Ureter (tissue), 1 donor: ENCODE measurements at places on chromosomes 1 and 21. TPM values are rescaled to one million over a fixed set of nuclear protein-coding genes. Genes with fewer than 3 reads are reported as not detected.

DNA sequence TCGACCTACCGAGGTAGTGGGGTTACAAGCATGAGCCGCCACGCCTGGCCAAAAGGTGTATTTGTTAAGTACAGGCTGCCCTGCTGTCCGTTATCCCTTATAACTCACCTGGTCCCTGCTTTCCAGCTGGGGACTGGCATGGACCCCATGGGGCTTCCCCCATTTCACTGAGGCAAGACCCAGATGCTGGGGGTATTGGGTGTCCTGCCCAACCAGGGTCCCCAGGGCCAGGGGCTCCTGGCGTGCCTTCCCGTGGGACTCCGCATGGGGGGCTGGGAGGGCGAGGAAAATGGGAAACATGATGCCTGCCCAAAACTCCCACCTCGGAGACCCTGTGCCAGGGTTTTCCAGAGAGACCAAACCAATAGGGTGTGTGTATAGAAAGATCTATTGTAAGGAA is 64.4 kb downstream of the FAAP20 start:
- DNase-seq = no peak

GRCh38 chr1:25568090-25568833 is 24.9 kb downstream of the LDLRAP1 start:
- no peak for DNase-seq

GRCh38 chr1:221366495-221367110 is 375.3 kb downstream of the DUSP10 start:
- DNase-seq = no peak

DNA sequence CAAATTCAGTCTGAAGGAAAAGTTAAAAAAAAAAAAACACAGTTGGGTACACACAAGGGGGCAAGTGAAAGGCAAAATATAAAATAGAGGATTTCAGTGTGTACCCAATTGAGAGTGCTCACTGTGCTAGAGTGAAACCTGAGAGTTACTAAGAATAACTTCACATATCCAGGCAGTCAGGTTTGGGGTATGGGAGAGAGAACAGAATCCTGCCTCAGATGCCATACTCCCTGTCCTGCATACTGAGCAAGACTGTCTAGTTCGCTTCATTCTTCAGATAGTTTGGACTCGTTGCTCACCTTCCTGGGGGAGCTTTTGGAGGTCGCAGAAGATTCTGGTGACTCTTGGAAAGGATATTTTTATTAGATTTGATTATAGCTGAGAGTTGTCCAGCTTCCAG is 20.4 kb downstream of the CEP85 start:
- no peak for DNase-seq

GRCh38 chr1:25018110-25018735 is 88.1 kb upstream of the RUNX3 start:
- no peak for DNase-seq

DNA sequence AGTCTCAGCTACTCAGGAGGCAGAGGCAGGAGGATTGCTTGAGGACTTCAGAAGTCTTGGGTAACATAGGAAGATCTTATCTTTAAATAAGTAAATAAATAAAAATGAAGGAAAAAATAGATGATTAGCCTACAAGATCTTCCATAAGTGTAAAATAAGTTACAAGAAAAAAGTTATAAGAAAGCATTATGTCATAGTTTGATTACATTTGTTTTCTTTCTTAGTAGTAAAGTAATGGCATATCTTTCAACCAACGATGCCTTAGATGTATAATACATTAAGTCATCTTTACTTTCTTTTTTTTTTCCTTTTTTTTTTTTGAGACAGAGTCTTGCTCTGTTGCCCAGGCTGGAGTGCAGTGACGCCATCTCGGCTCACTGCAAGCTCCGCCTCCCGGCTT is 46.5 kb downstream of the SNRPE start:
- no peak for DNase-seq

The G0S2 gene
- total RNA-seq = 7.7 TPM

DNA sequence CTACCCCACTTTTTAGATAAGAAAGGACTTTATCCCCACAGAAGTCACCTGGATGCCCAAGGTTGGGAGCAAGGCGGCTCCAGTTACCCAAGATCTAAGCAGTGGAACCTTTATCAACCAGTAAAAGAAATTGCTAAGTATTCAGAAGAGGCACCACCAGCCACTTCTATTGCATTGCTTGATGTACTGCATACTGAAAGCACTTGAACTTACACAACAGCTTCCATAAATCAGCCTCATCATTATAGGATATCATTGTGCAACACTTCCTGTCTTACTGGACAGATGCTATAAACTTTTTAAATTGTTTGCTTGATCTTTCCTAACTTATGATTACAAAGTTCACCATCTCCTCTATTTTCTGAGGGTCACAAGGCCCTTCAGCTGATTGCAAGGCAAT is 642.7 kb upstream of the CXADR start:
- DNase-seq = no peak

GRCh38 chr1:58886611-58887010 is 102.8 kb upstream of the JUN start:
- no peak for DNase-seq

GRCh38 chr21:39630191-39630591 is 17.5 kb downstream of the B3GALT5 start:
- DNase-seq = no peak

The TGFB2 gene
- 17.4 TPM for total RNA-seq

DNA sequence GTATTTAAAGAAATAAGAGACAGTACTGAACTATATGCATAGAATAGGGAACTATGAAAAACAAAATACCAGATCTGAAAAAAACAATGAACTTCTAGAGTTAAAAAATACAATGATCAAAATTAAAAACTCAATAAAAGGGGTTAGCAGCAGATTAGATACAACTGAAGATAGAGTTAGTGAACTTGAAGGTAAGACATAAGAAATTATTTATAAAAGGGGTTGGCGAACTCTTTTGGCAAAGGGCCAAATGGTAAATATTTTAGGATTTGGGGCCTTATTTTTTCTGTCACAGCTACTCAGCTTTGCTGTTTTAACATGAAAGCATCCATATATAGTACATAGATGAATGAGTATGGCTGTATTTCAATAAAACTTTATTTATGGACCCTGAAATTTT is 111.4 kb downstream of the ST3GAL3 start:
- no peak for DNase-seq

DNA sequence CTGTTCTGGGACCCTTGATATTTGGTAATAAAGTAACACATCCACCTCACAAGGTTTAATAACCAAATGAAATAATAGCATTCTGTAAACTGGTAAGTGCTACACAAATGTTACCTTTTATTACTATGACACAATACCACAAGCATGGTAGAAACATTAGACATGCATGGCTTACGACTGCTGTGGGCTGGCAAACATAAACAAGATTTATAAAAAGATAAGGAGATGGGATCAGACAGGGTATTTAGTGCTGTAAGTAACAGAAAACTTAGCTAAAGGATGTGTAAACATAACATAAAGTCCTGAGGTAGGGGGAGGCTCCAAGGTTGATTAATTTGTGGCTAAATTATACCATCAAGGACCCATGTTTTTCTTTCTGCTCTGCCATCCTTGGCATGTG is 212.6 kb downstream of the BARHL2 start:
- no peak for DNase-seq

The TBX19 gene
- total RNA-seq = 2.3 TPM
